Posterior vena cava (tissue), 2 donors: ENCODE measurements at places on chromosomes 2 and 18. TPM values are rescaled to one million over a fixed set of nuclear protein-coding genes. Genes with fewer than 3 reads are reported as not detected.
A peak's percentile ranks its signal among the peaks of the same experiment; 100 is the strongest.

SEPTIN10 gene
- total RNA-seq: 115 TPM

DNA sequence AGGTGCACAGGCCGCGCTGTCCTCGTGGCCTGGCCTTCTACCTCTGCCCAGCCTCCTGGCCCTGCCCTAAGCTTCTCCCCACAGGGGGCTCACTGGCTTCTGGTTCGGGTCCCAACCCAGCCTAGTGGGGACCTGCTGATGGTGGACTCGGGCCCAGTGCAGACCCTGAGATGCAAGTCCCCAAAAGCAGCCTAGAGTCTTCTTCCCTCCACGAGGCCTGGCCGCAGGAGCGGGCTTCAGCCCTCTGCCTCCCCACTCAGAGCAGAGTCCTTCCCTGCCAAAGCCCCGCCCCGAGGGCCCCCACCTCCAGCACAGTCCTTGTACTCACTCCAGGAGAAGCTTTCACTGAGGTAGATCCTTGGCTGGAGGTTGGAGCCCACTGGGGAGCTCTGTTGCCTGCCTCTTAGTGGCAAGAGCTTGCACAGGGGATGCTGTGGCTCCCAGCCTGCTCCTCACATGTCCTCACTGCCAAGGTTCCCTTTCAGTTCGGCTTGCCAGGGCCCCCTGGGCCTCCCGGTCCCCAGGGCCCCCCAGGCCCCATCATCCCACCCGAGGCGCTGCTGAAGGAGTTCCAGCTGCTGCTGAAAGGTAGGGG is 3.6 kb downstream of the ERFE start:
- no peak for DNase-seq

- peak; percentile 81 for DNase-seq
Observed at GRCh38 chr18:37778417-37779165, 213.0 kb upstream of the CELF4 start.

GRCh38 chr2:63842149-63843061 is 709 bp downstream of the UGP2 start:
- DNase-seq: peak; percentile 77
